ENCODE measurements at places on chromosomes 12 and 14. TPM values are rescaled to one million over a fixed set of nuclear protein-coding genes. Genes with fewer than 3 reads are reported as not detected.

IRF2BPL gene
- total RNA-seq = 34.8 TPM

JAG2 gene
- 2.5 TPM for total RNA-seq

ABHD4 gene
- 8.2 TPM for total RNA-seq

JPH4 gene
- total RNA-seq = 0.74 TPM

SDR9C7 gene
- total RNA-seq = not detected

PNN gene
- 108 TPM for total RNA-seq

GDF3 gene
- not detected for total RNA-seq

BCL2L14 gene
- total RNA-seq = 3.1 TPM

NRIP2 gene
- total RNA-seq = not detected

KCNA1 gene
- total RNA-seq = 0.04 TPM

CLEC2A gene
- total RNA-seq = not detected

TC2N gene
- 17.4 TPM for total RNA-seq

TPPP2 gene
- total RNA-seq = not detected

GALNT6 gene
- 19.0 TPM for total RNA-seq

SPIC gene
- not detected for total RNA-seq

B3GNT4 gene
- 0.92 TPM for total RNA-seq
